ENCODE measurements at places on chromosomes 3 and 15.

GRCh38 chr3:185766329-185767001, 58.4 kb downstream of the IGF2BP2 start:
- H3K27ac ChIP-seq = no peak overlapping the region
- H3K4me3 ChIP-seq = no peak overlapping the region
- no peaks in the 10 kb centered on the region for H3K4me1 ChIP-seq

- H3K4me3 ChIP-seq = no peak overlapping the region
- H3K27ac ChIP-seq = no peak overlapping the region
- DNase-seq = no peak
- no peaks in the 10 kb centered on the region for H3K27me3 ChIP-seq
These were observed 27.4 kb downstream of the SEC22A start for GRCh38 chr3:123229145-123229544.

DNA sequence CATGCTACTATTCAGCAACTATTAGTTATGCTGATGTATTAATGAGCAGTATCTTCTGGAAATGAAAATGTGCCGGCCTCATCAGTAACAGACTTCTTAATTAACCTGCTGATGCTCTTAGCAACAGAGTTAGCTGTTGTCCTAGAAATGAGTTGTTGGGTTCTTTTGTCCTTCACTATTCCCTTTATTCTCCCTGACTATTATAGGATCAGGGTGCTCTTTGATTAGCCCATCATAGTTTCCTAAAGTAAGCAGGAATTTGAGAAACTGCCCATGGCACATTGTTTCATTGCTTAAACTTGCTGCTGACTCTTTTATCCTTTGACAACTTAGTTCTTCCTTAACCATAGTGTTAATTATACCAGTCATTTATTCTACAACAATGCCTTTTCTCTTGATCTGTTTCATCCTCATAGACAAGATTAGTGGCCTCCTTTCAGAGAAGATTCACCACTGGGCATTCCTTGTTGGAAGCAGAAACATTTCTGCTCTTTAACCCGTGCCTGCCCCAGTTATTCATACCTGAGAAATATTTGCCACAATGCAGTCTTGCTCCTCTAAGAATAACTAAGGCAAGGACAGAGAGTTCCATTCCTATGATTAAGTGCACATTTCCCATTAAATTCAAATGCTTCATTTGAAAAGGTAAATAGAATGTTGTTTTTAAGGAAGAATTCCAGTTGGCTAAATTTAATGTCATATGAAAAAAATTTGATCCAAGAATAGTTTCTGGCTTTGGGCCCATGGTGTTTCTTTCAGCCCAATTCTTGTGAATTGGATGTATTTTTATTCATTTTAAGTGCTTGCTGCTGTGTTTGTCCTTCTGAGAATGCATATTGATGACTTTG, 573.3 kb upstream of the TBL1XR1 start:
- H3K27ac ChIP-seq = no peak overlapping the region
- DNase-seq = no peak
- H3K27me3 ChIP-seq = no peaks in the 10 kb centered on the region
- no peaks in the 10 kb centered on the region for H3K4me1 ChIP-seq

GRCh38 chr3:150913133-150913922, 8.1 kb upstream of the MINDY4B start:
- no peak overlapping the region for H3K4me3 ChIP-seq
- no peaks in the 10 kb centered on the region for H3K36me3 ChIP-seq
- H3K4me1 ChIP-seq = no peaks in the 10 kb centered on the region

GRCh38 chr15:72231833-72232478, 966 bp upstream of the PKM start:
- DNase-seq = peak; percentile 74
- H3K4me1 ChIP-seq = peaks cover 29% of the 10 kb centered on the region
- H3K36me3 ChIP-seq = peaks cover 31% of the 10 kb centered on the region
- H3K27me3 ChIP-seq = no peaks in the 10 kb centered on the region

GRCh38 chr3:149957361-149958125, 13.2 kb downstream of the PFN2 start:
- no peak overlapping the region for H3K4me3 ChIP-seq
- DNase-seq = no peak
- H3K27ac ChIP-seq = no peak overlapping the region
- H3K36me3 ChIP-seq = peaks cover 9% of the 10 kb centered on the region
- H3K27me3 ChIP-seq = no peaks in the 10 kb centered on the region
- H3K4me1 ChIP-seq = peaks cover 23% of the 10 kb centered on the region

GRCh38 chr15:85540085-85540797, 159.8 kb downstream of the AKAP13 start:
- H3K36me3 ChIP-seq = peaks cover 17% of the 10 kb centered on the region
- no peak for DNase-seq
- no peaks in the 10 kb centered on the region for H3K27me3 ChIP-seq
- H3K4me1 ChIP-seq = peaks cover 60% of the 10 kb centered on the region
- H3K27ac ChIP-seq = no peak overlapping the region
